ENCODE measurements at places on chromosomes 5 and 9.
A peak's percentile ranks its signal among the peaks of the same experiment; 100 is the strongest.

DNA sequence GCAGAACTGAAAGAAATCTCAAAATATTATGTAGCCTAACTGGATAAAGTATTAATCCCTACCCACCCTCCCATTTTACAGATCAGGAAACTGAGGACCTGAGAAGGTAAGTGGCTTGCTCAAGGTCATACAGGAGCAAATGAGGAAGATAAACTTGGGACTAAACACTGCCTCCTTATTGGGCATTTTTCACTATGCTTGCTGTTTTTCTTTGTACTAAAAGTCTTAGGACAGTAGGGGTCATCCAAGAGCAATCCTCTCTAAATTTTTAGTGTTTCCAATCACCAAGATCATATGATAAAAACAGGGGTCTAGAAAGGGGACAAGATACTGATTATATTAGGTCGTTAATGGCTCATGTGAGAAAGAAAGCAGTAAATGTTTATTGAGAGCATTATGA lies 80.8 kb downstream of the RORB start:
- DNase-seq, result no peak

GRCh38 chr9:35114113-35114839 lies 1.4 kb downstream of the ATOSB start:
- peak; percentile 54 for DNase-seq

DNA sequence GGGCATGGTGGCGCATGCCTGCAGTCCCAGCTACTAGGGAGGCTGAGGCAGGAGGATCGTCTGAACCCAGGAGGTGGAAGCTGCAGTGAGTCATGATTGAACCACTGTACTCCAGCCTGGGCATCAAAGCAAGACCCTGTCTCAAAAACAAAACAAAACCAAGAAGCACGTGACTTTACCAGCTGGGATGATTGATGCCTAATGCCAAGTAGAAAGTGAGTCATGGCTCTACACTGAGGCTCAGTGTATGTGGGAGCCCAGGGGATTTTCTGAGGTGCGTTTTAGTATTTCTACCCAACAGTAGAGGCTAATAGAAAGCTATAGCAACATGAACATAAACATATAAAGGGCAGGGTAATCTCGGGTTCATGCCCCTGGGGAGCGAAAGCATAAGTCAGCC lies 13.9 kb upstream of the BRD3OS start:
- no peak for DNase-seq

DNA sequence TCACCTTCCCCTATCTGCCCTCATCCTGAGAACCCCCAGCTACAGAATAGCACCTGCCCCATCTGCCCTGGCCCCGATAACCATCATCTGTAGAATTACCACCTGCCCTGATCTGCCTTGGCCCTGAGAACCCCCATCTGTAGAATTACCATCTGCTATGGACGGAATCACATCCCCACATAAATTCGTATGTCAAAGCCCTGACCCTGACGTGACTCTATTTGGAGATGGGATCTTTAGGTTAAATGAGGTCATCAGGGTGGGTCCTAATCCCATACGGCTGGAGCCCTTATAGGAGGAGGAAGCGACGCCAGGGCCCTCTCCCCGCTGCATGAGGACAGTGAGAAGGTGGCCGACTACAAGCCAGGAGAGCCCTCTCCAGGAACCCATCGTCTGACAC lies 32.6 kb downstream of the SARDH start:
- DNase-seq, result no peak

DNA sequence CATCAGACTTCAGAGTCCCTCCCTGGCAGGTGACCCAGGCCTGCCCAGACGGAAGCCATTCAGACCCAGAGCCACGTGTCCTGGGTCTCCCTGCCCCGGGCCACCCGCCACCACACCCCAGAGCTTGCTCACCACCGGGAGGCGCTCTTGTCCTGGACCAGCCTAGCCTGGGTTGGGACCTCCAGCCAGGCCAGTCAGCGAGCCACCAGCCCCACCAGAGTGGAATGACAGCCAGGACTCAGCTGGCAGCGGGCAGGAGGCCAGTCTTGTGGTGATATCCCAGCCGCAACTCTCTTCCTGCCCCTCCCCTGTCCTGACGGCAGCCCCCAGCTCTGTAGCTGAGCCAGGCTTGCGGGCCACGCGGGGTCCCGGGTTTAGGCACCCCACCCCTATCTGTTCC lies 1.7 kb upstream of the PTGDS start:
- DNase-seq, result no peak

DNA sequence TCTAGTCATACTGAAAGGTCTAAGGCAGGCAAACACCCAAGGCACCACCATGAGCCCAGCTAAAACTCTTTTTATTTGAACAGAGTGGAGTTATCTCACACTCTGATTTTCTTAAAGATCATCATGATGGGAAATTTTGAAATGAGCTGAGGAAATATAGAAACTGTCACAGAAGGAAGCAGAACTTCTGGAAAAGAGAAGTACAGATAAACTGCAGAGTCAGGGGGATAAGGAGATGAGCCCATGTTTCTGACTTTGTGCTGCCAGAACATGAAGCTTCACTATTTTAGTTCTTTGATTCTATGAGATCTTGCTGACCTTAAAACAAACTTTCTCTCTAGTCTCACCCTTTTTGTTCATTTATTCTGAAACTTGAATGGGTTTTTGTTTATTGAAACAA lies 406.5 kb upstream of the EDIL3 start:
- DNase-seq, result no peak

- peak; percentile 74 for DNase-seq
Measured at GRCh38 chr5:6583049-6583880, 49.6 kb downstream of the NSUN2 start.

GRCh38 chr9:113210815-113211214 lies 10.3 kb downstream of the FKBP15 start:
- no peak for DNase-seq

- DNase-seq, result no peak
Measured at GRCh38 chr5:139903450-139903794, 107.8 kb downstream of the PSD2 start.

- no peak for DNase-seq
Measured at GRCh38 chr9:91341258-91341746, 20.4 kb downstream of the AUH start.

DNA sequence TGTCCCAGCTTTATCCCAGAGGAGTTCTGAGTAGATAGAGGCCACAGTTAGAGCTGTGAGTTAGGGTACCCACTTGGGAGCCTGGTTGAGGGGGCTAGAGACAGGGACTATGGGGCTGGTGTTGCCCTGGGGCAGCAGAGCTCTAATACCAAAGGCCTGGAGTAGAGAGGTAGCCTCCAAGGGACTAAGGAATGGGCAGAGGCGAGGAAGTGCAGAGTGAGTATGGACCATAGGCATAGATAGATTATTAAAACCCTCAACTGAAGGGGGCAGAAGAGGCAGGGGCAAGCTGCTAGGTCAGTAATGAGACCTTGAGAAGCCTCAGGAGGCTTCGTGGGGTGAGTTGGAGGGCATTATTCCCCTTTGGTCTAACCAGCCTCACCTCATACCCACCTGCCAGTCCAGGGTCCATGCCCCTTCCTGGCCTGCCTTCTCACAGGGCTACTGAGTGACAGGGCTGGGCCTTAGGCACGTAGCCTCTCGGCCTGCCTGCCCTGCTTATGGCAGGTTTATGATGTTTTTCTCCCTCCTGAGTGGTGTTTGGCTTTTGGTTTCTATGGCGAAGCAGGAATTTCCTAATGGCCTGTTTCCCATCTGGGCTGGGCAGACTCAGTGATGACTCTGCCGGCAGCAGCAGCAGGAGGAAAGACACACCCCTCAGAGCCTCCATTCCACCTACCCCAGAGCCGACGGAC lies 8.0 kb downstream of the PDLIM4 start:
- no peak for DNase-seq

GRCh38 chr9:74534841-74535240 lies 37.7 kb downstream of the RORB start:
- no peak for DNase-seq

DNA sequence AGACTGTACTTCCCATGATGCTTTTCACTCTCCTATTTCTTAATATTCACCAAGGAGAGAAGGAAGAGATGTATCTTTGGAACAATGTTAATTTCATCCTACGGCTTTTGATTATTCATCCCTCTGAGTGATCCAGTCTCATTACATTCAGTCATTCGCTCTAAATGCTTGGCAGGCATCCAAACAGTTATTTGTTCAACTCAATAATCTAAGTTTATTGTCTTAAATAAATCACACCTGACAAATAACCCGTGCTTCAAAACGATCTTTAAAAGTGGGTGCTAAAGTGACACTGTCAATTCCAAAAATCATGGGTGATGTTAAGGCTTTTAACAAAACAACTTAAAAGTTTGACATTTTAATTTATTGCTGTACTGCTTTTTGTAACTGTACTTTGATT lies 233.1 kb downstream of the RASEF start:
- no peak for DNase-seq

- DNase-seq, result no peak
Measured at GRCh38 chr9:113837334-113837733, 38.8 kb upstream of the ZNF618 start.

GRCh38 chr5:113663879-113664541 lies 150.5 kb downstream of the YTHDC2 start:
- DNase-seq, result peak; percentile 8

DNA sequence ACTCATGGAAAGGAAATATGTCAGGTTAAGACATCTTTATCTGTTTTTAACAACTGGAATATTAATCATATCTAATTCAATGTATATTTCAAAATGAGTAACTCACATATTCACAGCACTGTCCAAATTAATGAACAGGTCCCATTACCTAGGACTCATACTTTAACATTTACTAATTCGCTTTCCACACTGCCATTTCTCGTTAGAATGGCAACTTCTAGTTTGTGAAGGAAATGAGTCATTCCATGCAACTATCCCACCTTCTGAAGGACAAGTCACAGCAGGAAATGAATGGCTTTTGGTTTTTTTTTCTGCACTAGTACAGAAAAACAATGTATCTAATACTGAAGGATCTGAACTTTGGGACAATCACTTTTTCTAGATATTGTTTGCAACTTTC lies 24.6 kb upstream of the IFNK start:
- DNase-seq, result no peak

DNA sequence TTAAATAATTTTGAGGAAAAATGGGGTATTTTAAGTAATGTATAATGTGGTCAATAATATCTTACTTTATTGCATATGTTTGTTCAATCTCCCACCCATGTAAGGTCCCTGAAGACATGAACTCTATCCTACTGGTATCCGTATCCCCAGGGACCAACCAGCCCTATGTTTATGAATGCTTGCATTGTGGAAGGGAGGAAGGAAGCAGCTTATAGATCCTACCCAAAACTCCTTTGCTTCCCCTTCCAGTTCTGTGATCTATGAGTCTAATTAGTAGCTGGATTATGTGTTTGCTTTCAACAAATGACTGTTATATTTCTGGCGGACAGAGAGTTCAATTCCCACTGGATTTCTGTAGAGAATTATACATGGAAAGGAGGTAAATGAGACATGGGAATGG lies 45.6 kb downstream of the CNTRL start:
- DNase-seq, result no peak

GRCh38 chr9:123399803-123400378 lies 43.9 kb downstream of the CRB2 start:
- DNase-seq, result peak; percentile 58

DNA sequence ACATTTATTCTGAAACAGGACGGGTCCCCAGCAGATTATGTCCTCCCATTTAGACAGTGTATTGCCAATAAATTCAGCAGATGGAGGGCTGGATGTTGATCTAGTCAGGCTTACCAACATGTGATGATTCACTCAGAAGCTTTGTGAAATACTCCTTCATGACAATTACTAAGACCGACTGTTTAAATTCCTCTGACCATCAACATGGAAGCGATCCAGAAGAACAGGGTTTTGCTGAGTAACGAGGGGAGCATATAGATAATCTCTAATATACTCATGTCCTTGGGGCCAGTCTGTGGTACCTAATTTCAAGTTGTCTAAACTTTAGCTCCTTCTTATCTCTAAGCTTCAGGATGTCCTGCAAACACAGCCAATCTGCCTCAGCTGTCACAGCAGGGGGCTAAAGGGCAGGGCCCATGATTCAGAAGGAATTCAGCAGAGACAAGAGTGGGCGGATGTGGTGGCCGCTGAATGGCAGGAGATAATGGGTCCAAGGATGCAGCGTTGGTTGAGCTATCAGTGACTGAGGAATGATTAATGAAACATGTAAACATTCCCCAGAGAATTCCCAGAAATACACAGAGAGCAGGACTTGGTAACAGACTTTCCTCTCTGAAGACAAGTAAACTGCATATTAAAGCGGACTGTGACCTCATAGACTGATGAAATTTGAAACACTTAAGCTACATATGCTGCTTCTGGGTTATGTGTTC lies 109.4 kb downstream of the ANKRD55 start:
- no peak for DNase-seq

DNA sequence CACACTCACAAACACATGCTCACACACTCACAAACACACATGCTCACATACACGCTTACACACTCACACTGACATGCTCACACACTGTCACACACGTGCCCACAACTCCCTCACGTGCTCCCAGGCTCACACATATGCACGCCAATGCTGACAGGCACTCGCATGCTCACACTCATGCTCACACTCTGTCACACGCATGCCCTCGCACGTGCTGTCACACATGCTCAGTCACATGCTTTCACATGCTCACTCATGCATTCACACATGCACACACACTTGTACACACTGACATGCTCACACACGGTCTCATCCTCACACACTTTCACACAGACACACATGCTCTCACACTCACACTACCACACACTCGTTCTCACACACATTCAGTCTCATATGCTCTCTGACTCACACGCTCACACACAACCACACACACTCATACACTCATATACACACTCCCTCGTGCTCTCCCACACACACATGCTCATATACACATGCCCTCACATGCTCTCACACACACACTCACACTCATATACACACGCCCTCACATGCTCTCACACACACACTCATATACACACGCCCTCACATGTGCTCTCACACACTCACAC lies 10.3 kb downstream of the CCDC187 start:
- DNase-seq, result no peak

GRCh38 chr9:78831726-78832125 lies 534.8 kb downstream of the PSAT1 start:
- DNase-seq, result no peak

- DNase-seq, result no peak
Measured at GRCh38 chr9:14547245-14548060, 145.8 kb downstream of the ZDHHC21 start.

GRCh38 chr9:106403081-106403480 lies 459.9 kb upstream of the ZNF462 start:
- DNase-seq, result no peak

GRCh38 chr9:31103836-31104235 lies 1280.6 kb upstream of the ACO1 start:
- DNase-seq, result no peak

- no peak for DNase-seq
Measured at GRCh38 chr5:107468276-107468675, 202.5 kb downstream of the EFNA5 start.
